ENCODE measurements at places on chromosomes 12 and 14. TPM values are rescaled to one million over a fixed set of nuclear protein-coding genes. Genes with fewer than 3 reads are reported as not detected.

DNA sequence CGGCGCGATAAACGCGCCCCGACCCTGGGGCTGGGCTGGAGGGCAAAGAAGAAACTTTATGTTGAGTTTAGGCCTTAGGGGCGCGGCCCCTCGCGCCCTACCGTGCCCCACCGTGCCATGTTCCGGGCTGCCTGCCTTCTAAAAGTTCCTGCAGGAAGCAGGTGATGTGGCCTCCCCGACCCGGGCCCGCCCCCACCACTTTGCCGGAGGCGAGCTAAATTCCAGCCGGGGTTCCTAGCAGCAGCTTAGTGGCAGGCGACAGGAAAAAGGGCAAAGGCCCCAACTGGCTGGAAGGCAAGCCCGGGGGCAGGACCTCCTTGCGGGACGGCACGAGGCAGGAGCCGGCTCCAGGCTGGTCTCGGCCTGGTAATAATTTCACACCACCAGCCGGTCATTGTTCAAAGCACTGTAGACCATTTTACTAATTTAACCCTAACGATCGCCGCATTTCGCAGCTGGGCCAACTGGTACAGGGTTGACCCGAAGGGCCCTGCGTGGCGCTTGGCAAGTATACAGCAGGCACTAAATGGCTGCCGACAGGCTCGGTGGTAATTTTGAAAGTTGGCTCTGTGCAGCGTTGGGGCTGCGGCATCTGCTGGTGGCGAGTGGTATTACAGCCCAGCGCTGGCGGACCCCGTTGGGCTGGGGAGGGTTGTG, 895 bp upstream of the CCDC88C start:
- peak; percentile 77 for DNase-seq

DNA sequence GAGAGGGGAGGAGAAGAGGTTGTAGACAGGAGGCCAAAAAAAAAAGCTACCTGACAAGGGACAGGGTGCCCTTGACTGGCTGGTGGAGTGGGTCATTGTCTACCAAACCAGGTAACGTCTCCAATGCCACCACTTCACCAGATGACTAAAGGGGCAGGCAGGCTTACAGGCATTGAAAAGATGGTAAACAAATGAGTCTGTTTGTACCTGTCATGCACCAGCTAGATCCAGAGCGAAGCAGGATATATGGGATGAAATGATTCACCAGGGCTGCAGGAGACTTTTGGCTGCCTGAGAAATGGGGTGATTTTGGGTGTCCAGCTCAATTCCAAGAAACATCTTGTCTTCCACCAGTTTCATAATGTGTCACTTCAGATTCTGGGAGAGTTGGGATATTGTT, 4.0 kb downstream of the C12orf54 start:
- no peak for DNase-seq

DNA sequence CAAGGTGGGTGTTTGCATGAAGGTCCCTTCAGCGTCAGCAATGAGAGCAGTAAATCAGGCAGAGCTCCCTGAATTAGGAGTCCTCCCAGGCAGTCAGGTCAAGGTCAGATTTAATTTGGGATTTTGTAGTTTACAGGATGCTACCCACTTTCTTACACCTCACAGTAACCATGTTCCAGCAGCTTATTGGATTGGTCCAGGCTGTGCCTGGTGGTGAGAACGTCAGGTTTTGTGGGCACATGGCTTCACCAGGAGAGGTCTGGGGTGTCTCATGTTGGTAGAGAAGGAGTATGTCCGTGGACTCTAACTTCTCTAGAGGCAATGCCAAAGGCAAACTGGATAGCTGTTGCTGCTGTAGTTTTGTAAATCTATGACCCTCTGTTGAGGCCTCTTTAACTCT, 158.3 kb downstream of the CACNA1C start:
- no peak for DNase-seq

VWF gene
- 5.7 TPM for total RNA-seq

DNA sequence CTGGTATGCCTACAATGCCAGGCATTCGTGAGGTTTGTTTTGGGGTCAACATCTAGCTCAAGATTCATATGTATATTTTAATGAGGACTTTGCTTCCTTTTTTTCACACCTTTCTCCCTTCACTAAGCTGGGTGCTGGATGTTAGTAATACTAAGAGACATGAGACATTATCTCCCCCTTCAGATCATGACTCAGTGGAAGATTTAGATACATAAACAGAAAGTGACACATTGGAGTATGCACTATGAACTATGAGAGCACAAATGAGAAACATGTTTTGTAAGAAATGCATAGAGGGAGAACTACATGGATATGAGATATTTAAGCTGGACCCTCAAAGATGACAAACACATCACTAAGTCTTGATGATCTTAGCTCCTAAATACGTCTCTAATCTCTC, 286.3 kb downstream of the RPAP3 start:
- no peak for DNase-seq

COCH gene
- total RNA-seq = 0.60 TPM

CIROP gene
- not detected for total RNA-seq

DNA sequence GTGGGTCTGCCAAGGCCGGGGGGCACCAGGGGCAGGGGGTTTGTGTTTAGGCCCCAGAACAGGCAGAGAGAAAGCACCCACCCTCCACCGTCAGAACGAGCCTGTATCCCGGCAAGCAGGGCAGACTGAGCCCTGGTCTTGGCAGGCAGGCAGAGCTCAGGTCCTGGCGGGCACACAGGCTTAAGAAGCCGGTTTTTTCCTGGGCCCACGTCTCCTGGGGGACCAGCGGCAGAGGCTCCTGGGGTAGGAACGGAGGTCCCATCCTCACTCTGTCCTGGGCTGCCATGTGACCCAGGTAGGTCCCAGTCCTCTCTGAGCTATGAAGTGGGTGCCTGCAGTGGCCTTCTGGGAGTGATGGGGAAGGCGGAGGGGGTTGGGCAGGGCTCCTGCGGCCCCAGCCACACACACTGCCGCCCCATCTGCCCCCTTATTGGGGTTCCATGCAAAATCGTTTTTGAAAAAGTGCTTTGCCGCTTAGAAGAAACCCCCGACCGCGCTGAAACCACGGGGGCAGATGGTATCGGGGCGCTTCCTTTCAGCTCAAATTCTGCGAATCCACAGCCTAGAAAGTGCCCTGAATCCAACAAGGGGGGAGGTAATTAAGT, 24.2 kb downstream of the SH2B3 start:
- DNase-seq = no peak

DNA sequence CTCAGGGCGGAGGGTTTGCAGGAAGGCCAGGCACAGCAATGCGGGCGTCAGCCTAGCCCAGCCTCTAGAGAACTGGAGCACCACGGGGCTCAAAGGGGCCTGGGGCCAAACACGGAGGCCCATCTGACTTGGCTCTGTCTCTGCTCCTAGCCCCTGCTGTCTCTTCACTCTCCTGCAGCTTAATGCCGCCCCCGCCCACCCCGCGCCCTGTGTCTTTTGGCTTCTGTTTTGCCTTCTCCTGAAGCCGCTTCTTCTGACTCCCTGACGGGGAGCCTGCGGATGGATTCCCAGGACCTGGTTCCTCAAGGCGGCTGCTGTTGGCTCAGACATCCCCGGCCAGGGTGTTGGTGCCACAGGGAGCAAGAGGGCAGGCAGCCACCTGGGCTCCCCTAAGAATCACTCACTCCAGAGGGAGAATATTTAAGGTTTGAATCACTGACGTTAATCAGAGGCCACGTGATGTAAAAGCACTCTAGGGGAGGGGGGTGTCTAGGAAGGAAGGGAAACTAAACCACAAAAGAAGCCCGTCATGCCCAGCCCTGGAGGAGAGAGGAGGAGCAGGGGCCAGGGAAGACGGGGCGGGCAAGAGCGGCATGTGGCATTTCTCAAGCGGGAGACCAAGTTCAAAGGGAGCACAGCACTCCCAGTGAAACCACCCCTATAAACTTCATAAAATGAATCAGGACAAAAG, 36.9 kb upstream of the PRMT8 start:
- DNase-seq = no peak

INSM2 gene
- not detected for total RNA-seq

GRCh38 chr12:104888481-104888880, 69.6 kb downstream of the SLC41A2 start:
- DNase-seq = no peak

GRCh38 chr12:24228371-24228770, 278.9 kb upstream of the SOX5 start:
- DNase-seq = no peak

REM2 gene
- not detected for total RNA-seq

- no peak for DNase-seq
Observed at GRCh38 chr12:62722971-62723680, 211.8 kb downstream of the PPM1H start.

- DNase-seq = no peak
Observed at GRCh38 chr12:107843351-107844311, 69.1 kb downstream of the ASCL4 start.

C14orf132 gene
- total RNA-seq = 3.2 TPM
